Neural crest cell (in vitro differentiated cells): ENCODE measurements at places on chromosomes 7 and 10. TPM values are rescaled to one million over a fixed set of nuclear protein-coding genes. Genes with fewer than 3 reads are reported as not detected.

DNA sequence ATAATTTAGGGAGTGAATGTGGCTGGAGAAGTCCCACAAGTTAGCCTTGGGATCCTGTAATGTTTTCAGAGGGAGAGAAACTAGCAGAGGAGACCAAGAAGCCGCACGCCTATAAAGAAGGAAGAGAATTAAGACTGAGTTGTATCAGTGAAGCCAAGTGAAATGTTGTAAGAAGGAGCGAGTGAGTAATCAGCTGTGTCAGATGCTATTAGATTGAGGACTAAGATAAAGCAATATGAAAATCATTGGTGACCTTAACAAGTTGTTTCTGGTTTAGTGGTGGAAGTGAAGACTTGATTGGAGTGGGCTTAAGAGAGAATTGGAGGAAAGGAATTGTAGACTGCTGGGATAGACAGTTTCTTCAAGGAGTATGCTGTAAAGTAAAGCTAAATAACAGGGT is 8.8 kb downstream of the CCSER2 start:
- DNase-seq = no peak

NPTX2 gene
- 15.9 and 16.3 TPM in 2 replicates for total RNA-seq

CTNNA3 gene
- 4.7 and 5.5 TPM in 2 replicates for total RNA-seq

- DNase-seq = peak; percentile 74
These were observed 996 bp downstream of the ADAM12 start for GRCh38 chr10:126387041-126387921.

DNA sequence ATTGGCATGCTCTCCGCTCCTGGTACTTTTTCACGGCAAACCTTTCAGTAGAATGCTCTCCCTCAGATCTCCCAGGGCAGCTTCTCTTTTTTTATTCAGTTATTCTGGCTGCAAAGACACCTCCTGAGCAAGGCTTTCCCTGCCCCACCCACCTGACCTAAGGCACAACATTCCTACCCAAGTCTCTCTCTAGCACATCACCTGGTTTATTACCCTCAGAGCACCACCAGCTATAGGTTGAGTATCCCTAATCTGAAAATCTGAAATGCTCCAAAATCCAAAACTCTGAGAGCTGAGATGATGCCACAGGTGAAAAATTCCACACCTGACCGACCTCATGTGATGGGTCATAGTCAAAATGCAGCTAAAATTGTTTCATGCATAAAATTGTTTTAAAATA is 99.6 kb downstream of the GLI3 start:
- no peak for DNase-seq

GRCh38 chr10:77127243-77127642 is 510.4 kb downstream of the KCNMA1 start:
- no peak for DNase-seq

- DNase-seq = no peak
These were observed 10.0 kb upstream of the MEST start for GRCh38 chr7:130481898-130482297.

RPS24 gene
- 1,546 and 1,751 TPM in 2 replicates for total RNA-seq

DNA sequence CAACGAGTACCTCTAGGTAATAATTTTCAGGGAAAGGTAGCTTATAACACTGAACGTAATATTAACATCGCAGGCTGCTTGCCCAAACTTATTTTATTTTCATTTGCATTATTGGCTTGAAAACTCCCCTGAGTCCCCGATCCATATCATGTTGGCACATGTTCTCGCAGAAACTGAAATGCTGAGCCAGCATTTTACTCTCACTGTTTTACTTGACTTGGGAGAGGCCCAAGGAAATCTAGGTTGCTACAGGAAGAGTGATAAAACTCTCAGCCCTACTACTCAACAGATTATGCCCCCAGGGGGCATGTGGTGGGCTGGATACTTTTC is 183.5 kb upstream of the HABP2 start:
- no peak for DNase-seq

H2BK1 gene
- not detected in 2 replicates for total RNA-seq

DNA sequence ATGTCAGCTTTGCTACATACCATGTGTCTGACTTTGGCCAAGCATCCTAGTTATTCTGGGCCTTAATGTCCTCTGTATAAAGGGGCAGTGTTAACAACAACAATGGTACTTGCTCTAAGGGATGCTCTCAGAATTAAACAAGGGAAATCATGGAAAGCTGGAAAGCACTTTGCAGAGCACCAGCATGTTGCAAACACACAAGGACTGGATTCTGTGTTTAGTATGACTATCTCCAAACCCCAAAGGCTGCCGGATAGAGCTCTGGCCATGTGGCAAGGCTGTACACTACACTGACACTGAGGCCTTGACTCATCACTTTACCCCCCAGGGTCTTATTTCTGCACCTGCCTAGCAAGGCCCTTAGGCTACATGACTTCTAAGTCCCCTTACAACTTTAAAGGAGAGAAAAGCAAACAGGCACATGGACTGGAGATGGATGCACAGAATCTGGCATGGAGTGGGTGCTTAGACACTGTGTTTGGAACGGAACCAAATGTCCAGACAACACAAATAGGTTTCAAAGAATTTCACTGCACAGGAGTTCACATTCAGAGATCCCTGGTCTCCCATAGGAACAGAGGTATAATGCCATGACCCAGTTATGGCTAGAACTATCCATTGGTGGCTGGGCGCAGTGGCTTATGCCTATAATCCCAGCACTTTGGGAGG is 74.6 kb downstream of the FAM13C start:
- DNase-seq = no peak

- no peak for DNase-seq
These were observed 64.3 kb downstream of the PDGFA start for GRCh38 chr7:455110-455928.

SSBP1 gene
- 159 and 163 TPM in 2 replicates for total RNA-seq

DNA sequence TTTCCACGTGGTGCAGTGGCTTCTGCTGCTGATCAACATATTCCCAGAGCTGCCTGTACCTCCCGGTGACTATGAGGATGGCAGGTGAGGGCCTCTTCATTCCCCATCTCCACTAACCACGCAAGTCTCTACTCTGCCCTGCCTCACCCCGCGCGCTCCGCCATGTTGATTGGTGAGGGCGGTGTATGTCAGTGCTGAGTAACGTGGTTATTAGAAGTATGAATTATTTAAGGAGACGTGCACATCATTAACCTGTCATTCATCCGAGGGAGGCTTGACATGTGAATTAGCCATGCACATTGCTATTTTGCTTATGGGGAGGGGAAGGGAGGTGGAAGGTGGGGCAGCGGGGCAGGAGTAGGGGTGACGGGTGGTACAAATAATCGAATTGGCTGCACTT is 138.6 kb downstream of the SORCS3 start:
- DNase-seq = no peak

- DNase-seq = no peak
These were observed 341 bp downstream of the GOT1 start for GRCh38 chr10:99430116-99430450.

DNA sequence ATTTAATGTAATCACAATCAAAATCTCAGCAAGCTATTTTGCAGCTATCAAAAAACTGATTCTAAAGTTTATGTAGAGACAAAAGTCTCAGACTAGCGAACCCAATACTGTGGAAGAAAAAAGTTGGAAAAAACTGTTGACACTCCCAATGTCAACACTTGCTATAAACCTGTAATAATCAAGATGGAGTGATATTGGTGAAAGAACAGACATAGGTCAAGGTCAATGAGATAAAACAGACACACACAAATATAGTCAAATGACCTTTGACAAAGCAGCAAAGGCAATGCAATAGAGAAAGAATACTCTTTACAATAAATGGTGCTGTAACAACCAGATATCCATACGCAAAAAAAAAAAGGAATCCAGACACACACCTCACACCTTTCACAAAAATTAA is 84.5 kb downstream of the ATE1 start:
- DNase-seq = no peak
